ENCODE measurements at places on chromosomes 2 and 18. TPM values are rescaled to one million over a fixed set of nuclear protein-coding genes. Genes with fewer than 3 reads are reported as not detected.
A peak's percentile ranks its signal among the peaks of the same experiment; 100 is the strongest.

The CD8B2 gene
- total RNA-seq, result 8.6 TPM

The SERPINB3 gene
- not detected for total RNA-seq

The DSG1 gene
- not detected for total RNA-seq

The SALL3 gene
- not detected for total RNA-seq

The CYS1 gene
- total RNA-seq, result 0.11 TPM

The RPRD1A gene
- 33.9 TPM for total RNA-seq

The INHA gene
- not detected for total RNA-seq

DNA sequence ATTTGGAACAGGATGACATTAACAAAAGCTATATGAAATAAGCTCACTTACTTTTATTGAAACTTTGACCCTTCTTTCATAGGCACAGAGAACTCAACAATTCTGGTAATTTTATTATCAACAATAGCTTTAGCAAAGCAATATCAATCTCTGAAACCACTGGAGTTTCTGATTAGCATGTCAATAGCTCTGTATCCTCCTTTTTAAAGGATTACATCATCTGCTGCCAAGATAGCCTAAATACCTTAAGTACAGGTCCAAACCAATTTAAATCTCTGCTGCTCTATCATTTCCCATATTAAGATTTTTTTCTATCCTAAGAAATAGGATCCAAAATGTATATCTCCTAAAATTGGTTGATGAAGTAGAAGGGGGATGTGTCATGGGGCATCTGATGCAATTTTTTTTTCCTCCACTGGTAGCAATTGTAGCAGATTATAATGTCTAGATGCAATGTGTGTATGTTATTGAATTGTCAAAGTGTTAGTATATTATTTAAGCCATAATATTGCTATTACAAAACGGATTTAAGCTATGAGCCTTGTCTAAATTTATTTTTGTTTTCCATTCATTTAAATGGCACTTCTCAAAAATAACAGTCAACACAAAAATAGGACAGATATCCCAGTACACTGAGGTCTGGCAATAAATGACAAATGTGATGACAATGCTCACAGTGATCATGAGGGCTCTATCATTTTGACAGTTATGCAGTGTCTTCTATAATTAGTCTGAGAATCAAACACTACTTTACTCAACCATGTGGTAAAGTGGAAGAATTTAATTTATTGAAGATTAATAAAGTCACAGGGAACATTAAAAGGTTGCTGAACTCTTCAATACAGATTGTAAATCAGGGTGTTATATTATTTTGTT is 328.4 kb downstream of the CDH7 start:
- DNase-seq, result no peak

- no peak for DNase-seq
Measured at GRCh38 chr2:120910956-120911951, 175.6 kb downstream of the GLI2 start.

DNA sequence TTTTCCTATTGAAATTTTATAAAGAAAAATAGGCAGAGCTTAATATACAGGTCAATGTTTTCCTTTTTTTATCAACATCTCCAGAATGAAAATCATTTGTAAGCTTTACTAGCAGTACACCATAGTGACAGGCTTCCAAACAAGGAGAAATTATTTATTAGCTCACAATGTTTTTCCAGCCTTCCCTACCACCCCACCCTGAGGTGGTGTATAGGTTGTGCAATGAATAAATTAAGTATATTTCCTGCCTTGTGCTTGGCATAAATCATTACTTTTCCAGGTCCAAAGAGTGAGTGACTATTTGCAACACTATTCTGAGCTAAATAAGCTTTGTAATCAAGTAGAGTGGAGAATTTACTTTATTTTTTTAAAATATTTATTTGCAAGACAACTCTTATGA is 876.2 kb upstream of the POU3F3 start:
- no peak for DNase-seq

GRCh38 chr2:237894396-237894979 is 35.1 kb downstream of the RAMP1 start:
- DNase-seq, result peak; percentile 25

GRCh38 chr2:236744281-236744705 is 174.7 kb downstream of the ACKR3 start:
- DNase-seq, result no peak

DNA sequence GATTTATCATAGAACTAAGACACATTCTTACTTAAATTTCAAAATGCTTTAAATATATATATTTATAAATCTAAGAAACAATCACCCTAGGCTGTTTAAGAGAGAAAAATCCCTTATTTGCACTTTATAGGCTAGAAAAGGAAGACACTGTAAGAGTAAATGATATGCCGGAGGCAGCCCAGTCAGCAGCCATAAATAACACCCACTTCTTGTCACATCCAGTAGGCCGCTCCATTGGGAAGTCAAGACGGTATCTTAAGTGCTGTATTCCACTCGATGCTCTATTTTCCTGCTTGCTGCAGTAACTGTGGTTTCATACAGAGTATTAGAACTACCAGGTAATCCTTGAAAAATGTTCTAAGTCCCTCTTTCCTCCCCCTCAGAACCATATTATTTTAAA is 57.9 kb downstream of the ABCA12 start:
- no peak for DNase-seq

- no peak for DNase-seq
Measured at GRCh38 chr2:24632172-24632571, 141.1 kb downstream of the NCOA1 start.

DNA sequence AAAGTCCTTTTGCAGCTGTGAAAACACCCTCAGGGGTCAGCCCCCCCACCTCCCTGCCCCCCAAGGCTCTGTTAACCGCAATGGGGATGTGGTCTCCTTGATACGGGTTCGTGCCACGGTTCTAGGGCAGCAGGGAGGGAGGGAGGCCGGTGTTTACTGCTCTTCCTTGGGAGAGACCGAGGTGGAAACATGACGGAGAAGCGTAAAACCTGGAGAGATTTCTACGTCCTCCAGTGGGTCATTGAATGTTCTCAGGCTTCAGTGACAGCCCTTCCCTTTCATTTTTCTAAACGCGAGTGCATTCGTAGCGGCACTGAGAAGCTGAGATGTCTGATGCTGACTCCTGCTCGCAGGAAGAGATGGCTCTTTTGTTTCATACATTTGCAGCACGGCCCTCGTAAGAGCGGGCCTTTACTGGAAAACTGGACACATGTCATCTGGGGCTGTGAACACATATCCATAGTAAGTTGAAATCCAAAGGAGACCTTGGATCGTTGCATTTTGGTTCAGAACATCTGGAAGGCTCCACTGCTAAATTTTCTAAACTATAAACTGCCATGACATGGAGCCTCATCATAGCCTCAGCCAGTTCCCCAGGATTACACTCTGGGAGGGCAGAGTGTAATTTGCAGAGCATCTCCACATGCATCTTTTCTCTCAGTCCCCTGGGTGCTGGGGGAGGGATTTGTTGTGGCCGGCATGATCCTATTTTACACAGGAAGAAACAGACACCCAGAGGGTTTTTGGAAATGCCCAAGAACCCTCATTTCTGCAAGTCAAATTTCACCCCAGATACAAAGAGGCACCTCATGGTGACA is 40.6 kb upstream of the HDAC4 start:
- DNase-seq, result no peak

- DNase-seq, result no peak
Measured at GRCh38 chr2:237686659-237687136, 59.3 kb downstream of the LRRFIP1 start.

DNA sequence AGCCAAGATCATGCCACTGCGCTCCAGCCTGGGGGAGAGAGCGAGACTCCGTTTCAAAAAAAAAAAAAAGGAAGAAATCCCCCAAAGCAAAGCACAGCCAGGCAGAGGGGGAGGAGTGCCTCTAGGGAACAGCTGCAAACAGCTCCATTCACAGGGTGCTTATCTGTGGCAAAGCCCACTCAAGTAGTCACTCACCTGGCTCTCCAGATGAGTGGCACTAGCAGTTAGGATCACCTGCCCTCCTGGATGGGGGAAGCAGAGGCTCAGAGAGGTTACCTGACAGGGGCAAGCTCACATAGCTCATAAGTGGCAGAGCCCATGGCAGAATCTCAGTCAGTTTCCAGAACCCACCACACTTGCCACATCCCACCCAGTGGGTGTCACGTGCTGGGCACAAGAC is 30.3 kb downstream of the TFCP2L1 start:
- DNase-seq, result no peak

GRCh38 chr2:13821255-13821880 is 811.1 kb upstream of the LRATD1 start:
- no peak for DNase-seq

DNA sequence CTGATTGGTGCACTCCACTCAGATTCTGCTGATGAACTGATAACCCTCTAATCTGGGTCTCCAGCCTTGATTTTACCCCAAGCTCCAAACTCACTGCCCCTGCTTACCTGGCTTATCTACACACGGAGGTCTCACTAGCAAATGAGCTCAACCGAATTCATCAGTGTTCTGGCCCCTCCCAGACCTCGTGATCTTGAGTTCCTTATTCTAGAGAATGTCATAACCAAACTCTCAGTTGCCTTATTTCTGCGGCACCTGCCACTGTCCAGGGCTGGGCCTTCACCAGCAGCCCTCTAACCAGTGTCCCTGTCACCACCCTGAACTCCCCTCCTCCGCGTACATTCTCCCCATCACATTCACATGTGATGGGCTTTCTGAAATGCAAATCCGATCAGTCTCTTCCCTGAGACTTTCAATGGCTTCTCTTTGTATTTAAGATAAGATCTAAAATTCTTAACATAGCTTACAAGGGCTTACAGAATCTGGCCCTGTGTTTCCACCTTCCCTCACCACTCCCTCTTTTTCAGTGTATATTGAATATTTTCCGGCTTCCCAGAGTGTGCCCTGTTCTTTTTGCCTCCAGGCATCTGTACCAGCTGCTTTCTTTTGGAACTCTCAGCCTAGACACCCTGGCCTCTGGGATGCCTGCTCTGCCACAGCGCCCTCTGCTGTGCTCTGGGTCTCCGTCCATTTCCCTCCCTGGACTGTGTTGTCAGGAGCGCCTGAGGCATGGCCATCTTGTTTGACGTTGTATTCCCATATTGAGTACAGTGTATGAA is 31.1 kb downstream of the NAB1 start:
- DNase-seq, result peak; percentile 62

DNA sequence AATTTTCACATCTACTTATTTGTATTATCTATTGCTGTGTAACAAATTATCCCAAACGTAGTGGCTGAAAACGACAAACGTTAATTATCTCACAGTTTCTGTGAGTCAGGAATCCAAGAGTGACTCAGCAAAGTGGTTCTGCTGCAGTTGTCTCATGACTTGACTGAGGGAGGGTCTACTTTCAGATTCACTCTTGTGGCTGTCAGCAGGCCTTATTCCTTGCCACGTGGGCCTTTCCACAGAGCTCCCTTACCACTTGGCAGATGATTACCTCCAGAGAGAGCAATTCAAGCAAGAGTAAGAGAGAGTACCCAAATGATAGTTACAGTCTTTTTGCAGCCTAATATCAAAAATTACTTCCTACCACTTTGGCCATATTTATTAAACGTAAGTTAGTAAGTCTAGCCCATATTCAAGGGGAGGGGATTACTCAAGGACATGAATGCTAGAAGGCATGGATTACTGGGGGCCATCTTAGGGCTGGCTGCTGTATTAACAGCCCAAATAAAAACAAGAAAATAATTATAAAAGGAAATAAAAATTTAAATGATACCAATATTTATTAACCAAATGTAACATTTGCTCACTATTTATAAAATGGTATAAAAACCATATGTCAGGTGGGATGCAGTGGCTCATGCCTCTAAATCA is 48.7 kb upstream of the NBEAL1 start:
- DNase-seq, result no peak

GRCh38 chr2:161223139-161223732 is 63.0 kb downstream of the TANK start:
- DNase-seq, result no peak

- DNase-seq, result no peak
Measured at GRCh38 chr2:20356042-20356441, 5.4 kb upstream of the PUM2 start.

DNA sequence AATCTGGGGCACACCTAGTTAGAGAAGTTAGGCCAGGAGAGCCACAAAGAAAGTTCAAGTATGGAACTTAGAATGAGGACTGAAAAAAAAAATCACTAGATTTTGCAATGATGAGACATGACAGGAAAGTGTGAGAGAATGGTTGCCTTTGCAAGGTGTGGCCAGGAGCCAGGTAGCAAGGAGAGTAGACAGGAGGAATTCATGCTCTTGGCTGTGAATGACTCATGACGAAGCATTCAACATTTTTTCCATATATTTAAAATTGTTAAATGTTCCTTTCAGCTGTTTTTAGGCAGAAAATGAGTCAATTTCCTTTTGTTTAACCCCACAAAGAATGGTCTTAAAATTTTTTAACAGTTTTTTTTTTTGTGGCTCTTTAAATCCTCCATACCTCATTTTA is 636.9 kb downstream of the PLCL1 start:
- no peak for DNase-seq

DNA sequence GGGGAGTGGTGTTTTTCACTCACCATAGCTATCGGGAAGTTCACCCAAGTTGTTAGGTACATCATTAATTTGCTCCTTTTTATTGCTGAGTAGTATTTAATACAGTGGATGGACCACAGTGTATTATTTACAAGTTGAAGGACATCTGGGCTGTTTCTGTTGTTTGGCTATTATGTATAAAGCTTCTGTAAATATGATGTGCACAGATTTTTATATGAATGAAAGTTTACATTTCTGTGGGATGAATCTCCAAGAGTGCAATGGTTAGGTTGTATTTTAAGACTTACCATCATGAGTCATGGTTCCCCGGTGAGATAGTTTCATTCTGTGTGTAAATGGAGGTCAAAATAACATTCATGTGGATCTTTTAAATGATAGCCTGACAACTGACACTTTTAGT is 337.4 kb downstream of the PTPRM start:
- DNase-seq, result no peak

- no peak for DNase-seq
Measured at GRCh38 chr2:171081649-171082111, 79.0 kb downstream of the TLK1 start.

DNA sequence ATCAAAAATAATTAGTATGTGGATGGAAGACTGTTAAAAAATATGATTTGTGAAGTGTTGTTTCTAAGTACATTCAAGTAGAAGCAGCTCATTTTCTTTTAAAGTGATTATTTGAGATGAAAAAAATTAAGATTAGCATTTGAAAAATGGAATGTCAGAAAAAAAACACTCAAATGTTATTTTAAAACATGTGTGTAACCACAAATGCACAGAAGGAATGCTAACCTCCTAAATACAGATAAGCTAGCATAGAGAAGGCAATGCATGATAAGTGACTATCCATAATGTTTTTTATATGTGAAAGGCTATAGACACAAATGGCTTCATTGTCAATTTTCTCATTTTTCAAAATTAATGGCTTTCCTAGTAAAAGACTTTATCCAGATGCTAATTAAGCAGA is 198.9 kb downstream of the NYAP2 start:
- no peak for DNase-seq

- no peak for DNase-seq
Measured at GRCh38 chr2:8430628-8431027, 251.2 kb upstream of the ID2 start.

- DNase-seq, result no peak
Measured at GRCh38 chr2:55025627-55026026, 24.6 kb downstream of the RTN4 start.
